ENCODE measurements at places on chromosomes 16 and 17. TPM values are rescaled to one million over a fixed set of nuclear protein-coding genes. Genes with fewer than 3 reads are reported as not detected.
A peak's percentile ranks its signal among the peaks of the same experiment; 100 is the strongest.

SPNS1 gene
- 19.5 TPM for total RNA-seq

EIF3CL gene
- total RNA-seq: 67.4 TPM

- peaks cover 17% of the 10 kb centered on the region for H3K36me3 ChIP-seq
- DNase-seq: peak; percentile 52
- H3K27ac ChIP-seq: peak overlapping the region; percentile 11
- H3K27me3 ChIP-seq: no peaks in the 10 kb centered on the region
- H3K4me1 ChIP-seq: peaks cover 31% of the 10 kb centered on the region
- H3K4me3 ChIP-seq: no peak overlapping the region
Observed at GRCh38 chr16:11677451-11677951, 9.2 kb downstream of the SNN start.

GRCh38 chr17:69412251-69412671 lies 2.2 kb upstream of the MAP2K6 start:
- H3K27me3 ChIP-seq: no peaks in the 10 kb centered on the region
- no peak overlapping the region for H3K27ac ChIP-seq
- no peaks in the 10 kb centered on the region for H3K4me1 ChIP-seq
- H3K36me3 ChIP-seq: no peaks in the 10 kb centered on the region
- no peak for DNase-seq
